ENCODE measurements at places on chromosomes 16 and 17. TPM values are rescaled to one million over a fixed set of nuclear protein-coding genes. Genes with fewer than 3 reads are reported as not detected.

DNA sequence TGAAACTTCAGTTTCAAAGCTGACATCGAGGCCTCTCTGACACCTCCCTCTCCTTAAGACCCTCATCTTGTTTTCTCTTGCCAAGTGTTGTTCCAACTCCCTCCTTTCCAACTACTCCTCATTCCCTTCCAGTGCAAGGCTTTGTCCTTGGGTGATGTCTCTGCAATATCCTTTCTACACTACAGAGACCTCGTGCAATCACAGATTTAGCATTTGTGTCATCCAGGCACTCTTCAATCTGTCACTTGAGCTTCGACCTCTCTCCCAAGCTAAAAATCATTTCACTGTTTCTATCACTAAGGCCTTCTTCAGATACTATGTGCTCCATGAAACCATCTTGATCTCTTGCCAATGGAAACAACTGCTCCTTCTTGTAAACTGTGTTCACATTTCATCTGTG lies 31.6 kb downstream of the TEKT3 start:
- DNase-seq, result no peak

- DNase-seq, result no peak
Observed at GRCh38 chr16:51035711-51036110, 115.4 kb downstream of the SALL1 start.

DNA sequence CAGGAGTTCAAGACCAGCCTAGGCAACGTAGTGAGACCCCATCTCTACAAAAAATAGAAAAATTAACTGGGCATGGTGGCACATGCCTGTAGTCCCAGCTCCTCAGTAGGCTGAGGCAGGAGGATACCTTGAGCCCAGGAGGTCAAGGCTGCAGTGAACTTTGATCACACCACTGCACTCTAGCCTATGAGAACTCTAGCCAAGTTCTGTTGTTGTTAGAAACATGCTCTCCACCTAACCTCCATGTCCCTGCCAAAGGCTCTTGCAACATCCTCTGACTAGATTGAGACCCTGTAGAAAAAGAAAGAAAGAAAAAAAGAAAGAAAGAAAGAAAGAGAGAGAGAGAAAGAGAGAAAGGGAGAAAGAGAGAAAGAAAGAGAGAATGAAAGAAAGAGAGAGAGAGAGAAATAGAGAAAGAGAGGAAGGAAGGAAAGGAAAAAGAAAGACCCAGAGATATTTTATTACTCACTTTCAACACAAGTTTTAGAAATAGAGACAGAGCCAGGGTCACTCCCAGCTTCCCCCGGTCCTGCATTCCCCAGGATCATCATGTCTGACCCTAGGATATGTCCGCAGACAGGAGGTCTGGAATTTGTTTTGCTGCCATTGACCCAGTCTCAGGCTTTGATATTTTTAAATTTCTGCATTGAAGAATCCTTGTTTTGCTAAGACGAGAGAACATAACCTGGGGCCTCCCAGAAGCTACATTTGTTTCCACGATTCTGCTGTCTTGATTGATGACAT lies 376.5 kb upstream of the CDH5 start:
- DNase-seq, result no peak

DNA sequence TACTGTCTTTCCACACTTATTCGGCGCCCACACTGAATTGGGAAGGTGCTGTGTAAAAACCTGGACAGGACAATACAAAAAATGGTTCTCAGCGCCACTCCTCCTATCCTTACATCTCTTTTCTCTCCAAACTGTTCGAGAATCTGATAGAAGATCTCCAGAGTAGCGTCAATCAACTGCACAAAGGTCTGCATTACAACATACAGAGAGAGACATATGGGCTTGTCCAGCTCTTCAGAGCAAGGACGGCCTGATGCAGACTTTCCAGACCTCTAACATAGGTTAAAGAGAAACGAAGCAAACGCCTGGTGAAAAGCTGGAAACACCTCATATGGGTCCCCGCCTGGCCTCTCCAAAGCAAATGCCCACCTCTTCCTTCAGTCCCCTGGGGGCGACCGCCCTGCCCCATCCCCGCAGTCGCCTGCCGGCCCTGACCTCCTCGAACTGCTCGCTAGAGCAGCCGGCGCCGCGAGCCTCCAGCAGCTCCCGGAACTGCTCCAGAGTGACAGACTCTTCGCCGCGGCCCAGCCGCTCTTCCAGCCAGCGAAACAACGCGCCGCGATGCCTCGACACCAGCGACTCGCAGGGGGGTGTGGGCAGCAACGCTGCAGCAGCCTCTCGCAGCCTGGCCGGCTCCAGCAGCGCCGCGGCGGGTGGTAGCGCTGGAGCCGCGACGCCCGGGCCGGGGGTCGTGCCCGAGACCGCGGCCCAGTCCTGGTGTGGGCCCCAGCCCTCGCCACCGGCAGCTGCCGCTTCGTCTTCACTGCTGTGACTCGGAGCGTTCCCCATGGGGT lies 526 bp downstream of the ZZEF1 start:
- no peak for DNase-seq

DNA sequence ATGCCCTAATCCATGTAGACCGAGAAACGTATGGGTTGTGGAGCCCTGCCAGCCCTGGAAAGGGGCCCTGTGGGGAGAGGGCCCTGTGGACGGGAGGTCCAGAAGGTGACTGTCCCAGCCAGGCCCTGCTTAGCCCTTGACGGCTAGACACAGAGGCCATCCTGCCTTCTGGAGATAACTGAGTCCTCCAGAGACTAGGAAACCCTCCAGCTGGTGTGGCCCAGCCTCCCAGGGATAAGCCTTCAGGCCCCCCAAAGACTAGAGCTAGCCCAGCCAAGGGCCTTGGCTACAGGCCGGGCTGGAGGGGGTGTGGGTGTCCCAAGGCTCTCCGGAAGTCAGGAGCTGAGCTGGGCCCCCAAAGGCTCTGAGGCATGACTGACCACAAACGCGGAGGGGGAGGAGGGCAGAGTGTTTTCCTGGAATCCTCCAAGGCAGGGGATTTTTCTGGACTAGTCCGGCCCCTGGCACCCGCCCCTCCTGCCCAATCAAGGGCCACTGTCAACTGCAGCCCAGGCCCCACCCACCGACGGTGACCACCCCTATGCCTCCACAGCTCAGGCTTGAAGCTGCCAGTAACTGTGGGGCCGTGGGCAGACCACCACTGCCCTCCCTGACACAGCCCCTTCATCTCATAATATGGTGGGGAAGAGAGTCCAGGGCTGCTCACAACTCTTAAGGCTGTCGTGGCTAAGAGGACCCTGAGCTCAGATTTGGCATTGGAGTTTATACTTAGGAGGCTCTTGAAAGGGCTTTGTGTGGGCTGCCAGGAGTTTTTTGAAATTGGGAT lies 885 bp upstream of the VASN start:
- no peak for DNase-seq

Gene NHLRC4
- 1.1 TPM for total RNA-seq

- peak; percentile 67 for DNase-seq
Observed at GRCh38 chr16:87390641-87391323, 1.4 kb upstream of the MAP1LC3B start.

Gene C16orf86
- 0.68 TPM for total RNA-seq

- DNase-seq, result peak; percentile 64
Observed at GRCh38 chr16:88566158-88566557, 4.0 kb upstream of the ZC3H18 start.
